ENCODE measurements at places on chromosomes 1 and 21.

DNA sequence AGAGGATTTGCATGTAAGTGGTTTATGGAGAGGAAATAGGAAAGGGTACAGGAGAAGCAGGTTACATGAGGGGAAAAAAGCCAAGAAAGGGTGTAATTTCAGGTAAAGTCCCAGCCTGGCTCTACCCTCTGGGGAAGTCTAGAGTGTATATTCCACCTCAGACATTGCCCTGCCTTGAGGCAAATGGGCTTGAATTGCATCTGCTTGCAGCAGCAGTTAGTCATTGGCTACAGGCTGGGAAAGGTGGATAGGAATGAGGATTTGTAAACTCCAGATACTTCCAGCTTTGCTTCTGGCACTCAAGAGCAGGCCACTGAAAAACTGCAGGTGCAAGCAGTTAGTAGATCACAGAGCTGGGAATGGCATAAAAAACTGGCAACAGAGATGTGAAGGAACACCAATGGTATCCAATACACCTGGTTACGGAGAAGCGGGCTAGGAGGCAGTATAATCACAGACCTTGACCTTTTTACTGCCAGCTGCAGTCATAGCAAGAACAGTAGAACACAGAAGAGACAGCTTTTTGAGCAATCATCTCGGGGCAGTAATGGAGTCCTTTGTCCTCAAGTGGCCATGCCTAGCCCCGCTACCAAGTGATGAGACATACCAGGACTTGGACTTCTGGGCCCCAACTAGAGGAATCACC lies 226.9 kb upstream of the NRIP1 start:
- DNase-seq, result no peak

DNA sequence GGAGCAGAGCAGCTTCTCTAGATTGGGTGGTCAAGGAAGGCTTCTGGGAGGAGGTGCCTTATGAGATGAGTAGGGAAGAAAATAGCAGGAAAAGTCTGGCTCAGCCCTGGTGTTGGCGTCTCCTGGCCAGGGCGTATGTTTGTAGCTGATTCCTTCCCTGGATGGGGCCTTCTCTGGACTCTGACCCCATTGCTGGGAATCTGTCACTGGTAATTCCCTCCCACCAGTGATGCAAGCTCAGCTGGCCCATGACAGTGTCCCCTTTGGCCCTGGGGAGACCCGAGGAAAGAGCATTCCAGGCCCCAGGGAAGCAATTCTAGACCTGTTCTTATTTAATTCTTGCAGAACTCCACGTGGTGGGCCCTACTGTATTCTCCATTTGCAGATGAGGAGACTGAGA lies 20.7 kb downstream of the IGSF21 start:
- DNase-seq, result no peak

DNA sequence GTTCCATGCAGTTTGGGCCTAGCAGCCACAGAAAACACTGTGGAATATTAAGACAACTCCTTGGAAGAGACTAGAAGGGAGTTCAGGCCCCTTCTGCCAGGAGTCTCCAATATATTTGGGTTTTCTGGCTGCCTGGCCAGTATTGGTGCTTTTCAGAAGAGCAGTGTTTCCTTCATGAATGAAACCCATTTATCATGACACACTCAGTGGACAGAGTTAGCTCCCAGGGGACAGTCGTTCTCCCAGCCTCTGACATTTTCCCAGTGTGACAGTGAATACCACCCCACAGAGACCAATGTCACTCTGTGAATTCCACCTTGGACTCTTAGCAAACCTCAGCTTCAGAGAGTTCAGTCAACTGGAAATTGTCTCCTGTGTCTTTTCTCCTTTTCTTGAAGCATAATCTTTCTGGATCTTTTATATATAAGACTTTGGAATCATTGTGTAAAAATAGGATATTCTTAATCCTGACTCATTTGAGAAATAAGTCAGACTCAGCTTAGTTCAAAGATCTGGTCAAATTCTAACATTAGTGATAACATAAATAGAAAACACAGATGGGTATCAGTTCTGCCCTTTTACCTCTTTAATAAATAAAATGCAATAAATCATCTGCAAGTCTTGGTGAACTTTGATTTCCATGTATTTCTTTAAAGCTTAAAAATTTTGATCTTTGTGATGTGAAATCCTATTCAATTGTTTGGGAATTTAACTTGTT lies 40.4 kb downstream of the GNG12 start:
- DNase-seq, result no peak

GRCh38 chr1:40318970-40319621 lies 2.0 kb upstream of the COL9A2 start:
- no peak for DNase-seq

GRCh38 chr21:45356251-45356650 lies 48.7 kb upstream of the COL18A1 start:
- no peak for DNase-seq

- DNase-seq, result no peak
These were observed 10.0 kb downstream of the NCF2 start for GRCh38 chr1:183580281-183580682.

DNA sequence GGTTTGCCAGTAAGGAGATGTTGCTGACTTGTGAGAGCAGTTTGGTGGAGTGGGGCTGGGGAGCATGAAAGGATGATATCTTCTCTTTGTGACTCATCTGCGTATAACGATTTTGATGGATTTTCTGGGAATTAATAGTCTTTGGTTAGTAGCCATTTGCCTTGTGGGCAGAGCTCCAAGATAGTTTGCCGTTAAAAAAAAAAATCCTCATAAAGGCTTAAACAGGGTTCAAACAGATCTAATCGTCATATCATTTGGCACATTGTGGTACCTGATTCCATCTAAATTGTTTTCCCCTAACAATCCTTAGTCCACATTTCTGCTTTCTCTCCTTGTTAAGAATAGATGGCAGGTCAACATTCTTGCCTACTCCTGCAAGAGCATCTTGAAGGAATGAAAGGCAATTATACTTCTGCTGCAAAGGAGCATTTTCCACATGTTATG lies 168.0 kb downstream of the PPP1R12B start:
- no peak for DNase-seq

DNA sequence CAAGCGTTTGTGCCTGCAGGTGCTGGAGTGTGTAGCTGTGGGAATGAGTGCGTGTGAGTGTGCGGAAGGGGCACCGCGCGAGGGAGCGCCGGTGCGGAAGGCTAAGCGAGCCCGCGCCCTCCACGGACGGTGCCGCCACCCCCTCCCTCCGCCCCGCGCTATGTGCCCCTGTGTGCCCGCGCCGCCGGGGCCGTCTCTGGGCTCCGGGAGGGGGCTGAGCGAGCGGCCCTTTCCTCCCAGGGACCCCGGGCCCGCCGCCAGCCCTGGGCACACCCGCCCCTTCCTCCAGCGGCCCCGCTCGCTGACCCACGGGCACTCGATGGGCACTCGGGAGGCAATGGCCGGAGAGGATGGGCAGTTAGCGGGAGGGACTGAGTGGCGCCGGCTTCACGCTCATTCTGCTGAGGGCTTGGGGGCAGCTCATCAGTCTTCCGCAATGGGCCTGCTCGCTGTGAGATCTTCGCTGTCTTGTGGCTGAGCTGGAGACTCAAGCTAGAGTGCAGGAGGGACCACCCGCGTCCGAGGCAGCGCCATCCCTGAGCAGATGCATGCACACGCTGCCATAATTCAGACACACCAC lies 8.6 kb upstream of the ADGRB2 start:
- no peak for DNase-seq

- no peak for DNase-seq
These were observed 36.5 kb downstream of the SERBP1 start for GRCh38 chr1:67393737-67394136.

GRCh38 chr1:148328884-148329283 lies 154.2 kb downstream of the PPIAL4G start:
- DNase-seq, result no peak

DNA sequence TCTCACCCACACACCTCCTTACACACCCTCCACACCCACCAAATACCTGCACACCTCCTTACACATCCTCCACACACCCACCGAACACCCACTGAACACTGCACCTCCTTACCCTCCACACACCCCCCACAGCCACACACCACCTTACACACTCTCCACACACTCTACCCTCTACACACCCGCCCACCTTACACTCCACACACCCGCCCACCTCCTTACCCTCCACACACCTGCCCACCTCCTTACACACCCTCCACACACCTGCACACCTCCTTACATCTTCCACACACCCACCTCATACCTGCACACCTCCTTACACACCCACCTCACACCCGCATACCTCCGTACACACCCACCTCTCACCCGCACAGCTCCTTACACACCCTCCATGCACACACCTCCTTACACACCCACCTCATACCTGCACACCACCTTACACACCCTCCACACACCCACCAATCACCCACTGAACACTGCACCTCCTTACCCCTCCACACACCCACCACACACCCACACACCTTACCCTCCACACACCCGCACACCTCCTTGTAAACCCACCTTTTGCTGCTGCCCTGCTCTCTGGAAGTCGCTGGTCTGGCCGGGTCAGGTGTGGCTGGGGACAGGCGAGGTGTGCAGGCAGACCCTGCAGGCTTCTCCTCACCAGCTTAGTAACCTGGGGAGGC lies 38.5 kb downstream of the COQ8A start:
- no peak for DNase-seq

DNA sequence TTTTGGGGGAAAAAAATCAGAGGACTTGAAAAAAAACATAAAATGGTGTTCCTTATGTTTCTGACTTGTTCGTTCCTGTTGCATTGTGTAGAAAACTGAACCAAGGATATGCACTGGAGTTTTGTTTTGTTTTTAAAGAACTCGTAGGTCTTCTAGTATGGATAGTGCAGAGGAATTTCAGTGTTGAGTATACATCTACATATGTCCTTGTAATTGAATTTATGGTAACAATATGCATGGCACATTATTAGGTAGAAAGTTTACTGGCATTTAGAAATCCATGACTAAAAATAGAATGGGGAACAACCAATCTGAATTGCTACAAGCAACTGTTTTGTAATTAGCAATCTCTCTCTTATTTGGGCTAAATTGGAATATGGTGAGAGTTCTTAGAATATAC lies 188.3 kb upstream of the ZRANB2 start:
- DNase-seq, result no peak

GRCh38 chr1:55380355-55380970 lies 165.3 kb upstream of the USP24 start:
- no peak for DNase-seq

DNA sequence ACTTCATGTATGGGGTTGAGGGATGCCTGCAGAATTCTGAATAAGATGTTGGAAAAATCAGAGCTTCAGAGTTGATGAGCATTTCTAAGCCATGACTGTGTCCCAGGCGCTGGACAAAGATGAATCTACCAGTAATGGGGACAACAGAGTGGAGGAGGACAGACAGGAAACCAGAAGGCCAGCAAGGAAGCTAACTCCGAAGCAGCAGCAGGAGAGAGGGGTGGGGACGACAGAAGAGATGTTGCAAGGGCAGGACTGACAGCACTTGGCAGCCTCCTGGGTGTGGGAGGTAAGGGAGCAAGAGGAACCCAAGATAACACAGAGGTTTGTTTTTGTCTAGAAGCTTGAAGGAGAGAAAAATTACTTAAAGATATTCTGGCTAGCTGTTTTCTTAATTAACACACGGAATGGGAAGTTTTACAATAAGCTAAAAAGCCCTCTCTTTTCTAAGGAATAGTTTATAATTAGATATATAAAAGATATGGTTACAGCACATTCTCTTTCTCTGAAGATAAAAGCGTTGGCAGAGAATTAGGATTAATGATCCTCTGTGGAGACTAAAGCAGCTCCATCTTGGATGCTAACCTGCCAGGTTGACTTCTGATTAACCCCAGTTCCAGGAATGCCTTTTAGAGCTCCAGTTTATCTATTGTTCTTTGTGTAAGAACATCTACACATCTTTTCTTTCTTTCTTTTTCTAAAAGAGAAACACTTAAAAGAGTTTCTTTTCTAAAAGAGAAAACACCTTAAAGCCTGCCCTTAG lies 92.7 kb downstream of the TENT5C start:
- no peak for DNase-seq

DNA sequence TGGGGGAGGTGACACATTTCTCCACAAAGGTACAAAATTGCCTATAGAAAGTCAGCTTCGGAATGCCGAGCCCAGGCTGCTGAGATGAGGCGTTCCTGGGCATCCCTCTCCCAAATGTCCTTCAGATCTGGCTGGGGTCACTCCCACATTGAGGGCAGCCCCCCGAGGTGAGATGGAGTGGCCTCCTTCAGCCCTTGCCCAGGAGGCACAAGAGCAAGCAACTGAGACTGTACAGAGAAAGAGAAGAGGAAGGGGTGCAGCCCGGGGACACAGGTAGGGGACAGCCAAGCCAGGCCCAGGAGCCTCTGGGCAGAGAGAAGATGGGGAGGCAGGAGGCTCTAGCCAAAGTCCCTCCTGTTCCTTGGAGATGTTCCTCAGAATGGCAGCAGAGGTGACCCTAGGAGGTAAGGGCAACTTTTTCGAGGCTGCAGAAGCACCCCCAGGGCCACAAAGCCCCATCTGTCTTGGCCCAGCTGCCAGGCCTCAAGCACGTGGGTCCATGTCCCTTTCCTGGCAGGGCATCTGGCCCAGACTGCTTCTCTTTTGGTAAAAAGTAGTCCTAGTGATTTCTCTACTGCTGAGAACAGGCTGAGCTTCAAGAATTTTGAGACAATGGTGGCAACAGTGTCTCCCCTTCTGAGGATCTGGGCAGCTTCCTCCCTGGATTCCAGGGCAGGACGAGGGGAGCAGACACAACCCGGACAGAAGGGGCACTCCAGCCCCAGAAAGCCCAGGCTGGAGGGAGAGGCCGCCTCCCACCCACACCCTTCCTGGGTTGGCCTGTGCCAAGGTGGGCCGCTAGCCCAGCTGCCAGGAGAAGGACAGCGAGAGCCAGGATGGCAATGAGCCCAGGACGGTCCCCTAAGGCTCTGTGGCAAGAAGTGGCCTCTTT lies 68.0 kb downstream of the LRRN2 start:
- no peak for DNase-seq

DNA sequence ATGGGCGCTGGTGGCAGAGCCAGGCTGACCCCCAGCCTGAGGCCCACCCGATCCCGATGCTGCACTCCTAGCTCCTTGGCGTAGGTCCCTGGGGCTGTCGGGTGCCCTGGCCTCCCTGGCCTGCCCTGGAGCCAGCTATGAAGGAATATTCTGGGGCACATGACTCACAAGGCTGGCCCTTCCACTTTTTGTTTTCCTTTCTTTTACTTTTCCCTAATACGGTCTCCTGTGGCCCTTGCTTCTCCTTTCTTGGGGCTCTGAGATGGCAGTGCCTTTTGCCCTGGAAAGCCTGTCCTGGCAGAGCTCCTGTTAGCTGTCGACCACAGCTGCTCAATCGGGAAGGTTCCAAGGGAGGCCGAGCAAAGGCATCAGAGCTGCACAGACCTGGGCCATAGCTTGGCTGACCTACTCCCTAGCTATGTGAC lies 22.1 kb downstream of the ARHGEF10L start:
- no peak for DNase-seq

GRCh38 chr21:26001356-26001755 lies 169.2 kb downstream of the APP start:
- no peak for DNase-seq

DNA sequence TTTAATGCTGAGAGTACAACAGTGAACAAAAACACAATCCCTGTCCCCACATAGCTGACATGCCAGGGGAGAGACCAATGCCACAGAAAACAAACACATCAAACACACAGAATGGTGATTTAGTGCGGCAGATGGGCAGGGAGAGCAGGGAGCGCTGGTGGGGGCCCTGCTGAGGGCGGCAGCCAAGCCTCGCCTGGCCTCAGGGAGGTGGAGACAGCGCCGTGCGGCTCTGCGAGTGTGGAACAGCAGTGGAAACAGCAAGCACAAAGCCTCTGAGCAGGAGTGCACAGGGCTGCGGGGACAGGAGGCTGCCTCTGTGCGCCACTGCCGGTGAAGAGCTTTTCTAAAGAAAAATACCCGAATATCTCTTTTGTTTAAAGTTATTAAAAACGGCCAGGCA lies 17.0 kb downstream of the MCM3AP start:
- DNase-seq, result no peak
